ENCODE measurements at places on chromosomes 3 and 15.

GRCh38 chr15:68580883-68581155 lies 2.0 kb downstream of the CORO2B start:
- no peak for DNase-seq

DNA sequence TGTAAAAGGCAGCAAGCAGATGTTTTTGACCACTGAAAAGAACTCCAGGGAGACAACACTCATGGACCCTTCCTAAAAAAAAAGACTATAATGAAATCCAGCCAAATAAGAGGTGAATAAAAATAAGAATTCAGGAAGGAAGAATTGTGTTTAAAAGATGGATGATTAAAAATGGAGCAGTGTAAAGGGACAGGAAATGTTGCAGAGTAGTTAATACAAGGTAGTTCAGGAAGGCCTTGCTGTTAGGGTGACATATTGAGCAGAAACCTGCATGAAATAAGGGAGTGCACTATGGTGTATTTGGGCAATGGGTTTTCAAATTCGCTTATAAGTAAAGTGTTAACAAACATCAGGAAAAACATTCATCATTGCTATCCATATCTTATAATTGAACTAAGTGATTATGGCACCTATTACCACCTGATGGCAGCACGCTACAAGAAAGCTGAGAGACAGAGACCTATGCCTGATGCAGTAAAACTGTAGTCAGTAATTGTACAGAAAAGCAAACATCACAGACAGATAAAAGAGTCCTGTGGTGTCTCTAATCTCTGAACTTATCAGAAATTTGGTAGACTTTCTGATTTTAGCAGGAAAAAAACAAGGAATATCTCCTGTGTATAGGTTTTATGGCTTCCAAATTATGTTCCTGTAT lies 5.8 kb upstream of the DBR1 start:
- no peak for DNase-seq

GRCh38 chr3:188452158-188452772 lies 298.3 kb downstream of the LPP start:
- DNase-seq: no peak

DNA sequence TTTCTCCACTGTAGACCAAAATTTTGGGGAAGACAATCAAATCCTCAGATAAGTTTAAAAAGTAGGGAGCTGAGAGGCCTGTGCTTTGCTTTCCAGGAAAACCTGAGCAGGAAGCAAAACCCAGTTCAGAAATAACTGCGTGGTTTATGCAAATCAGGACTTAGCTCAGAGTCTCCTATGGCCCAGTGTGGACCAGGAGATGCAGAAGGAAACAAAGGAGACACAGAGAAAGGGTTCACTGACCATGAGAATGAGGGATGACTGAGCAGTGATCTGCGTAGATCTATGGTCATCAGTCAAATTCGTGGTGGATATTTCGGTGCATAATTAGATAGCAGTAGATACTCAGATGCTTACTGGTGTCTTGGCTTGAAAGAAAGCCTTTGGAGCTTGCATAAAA lies 196.6 kb downstream of the TPRG1 start:
- DNase-seq: no peak

GRCh38 chr3:11606090-11606784 lies 37.5 kb downstream of the VGLL4 start:
- no peak for DNase-seq

- no peak for DNase-seq
Observed at GRCh38 chr3:125128861-125129501, 73.2 kb upstream of the HEG1 start.

GRCh38 chr15:84778194-84778593 lies 29.8 kb downstream of the ZNF592 start:
- DNase-seq: no peak

DNA sequence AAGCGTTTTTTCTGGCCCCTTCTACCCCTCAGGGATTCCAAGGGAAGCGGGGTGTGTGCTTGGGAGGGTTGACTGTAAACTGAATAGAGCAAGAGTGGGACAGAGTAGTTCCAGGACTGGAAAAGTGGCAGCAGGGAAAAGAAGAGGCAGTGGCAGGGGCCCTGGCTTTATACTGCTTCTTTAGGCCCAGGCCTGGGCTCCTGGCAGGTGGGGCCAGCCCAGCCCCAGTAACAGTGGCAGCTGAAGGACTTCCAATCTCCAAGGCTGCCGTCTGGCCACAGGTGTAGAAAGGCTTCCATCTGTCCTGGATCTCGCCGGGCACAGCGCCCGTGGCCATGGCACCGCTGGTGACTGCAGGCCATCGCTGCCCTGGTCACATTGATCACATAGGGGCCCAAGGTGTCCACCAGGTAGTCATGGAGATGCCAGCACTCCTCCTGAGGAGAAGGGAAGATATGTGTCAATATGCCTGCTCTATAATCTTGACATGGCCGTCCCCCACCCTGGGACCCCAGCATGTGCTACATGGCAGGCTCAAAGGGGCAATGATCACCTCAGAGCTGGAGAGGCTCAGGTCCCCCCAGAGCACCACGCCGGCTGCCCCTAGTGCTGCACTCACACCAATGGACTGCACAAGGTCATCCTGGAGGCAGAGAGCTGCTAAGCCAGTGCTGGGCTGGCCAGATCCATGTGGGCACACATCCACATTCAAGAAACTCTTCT lies 1.0 kb upstream of the IFRD2 start:
- DNase-seq: no peak

DNA sequence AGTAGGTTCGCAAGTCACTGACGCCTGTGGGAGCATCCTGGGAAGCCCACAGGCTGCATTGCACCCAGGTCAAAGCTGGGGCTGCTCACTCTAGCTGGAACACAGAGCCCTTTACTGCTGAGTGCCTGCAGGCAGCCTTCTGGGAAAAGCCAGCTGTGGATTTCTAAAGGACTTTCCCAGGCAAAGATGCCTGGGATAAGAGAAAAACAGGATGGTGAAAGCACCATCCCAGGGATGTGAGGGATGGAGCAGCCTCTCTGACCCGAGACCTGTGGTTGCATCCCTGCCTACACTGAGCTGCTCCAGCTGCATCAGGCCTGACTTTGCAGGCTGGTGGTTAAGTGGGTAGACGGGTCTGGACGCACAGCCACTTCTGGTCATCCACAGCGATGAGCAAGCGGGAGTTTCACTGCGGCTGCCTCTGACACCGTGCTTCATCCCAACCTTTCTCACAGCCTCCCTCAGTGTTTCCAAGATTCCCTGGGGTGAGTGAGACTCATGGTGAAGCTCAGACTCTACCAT lies 52.5 kb upstream of the AMOTL2 start:
- no peak for DNase-seq

- no peak for DNase-seq
Observed at GRCh38 chr15:44535523-44536301, 1.2 kb upstream of the EIF3J start.

DNA sequence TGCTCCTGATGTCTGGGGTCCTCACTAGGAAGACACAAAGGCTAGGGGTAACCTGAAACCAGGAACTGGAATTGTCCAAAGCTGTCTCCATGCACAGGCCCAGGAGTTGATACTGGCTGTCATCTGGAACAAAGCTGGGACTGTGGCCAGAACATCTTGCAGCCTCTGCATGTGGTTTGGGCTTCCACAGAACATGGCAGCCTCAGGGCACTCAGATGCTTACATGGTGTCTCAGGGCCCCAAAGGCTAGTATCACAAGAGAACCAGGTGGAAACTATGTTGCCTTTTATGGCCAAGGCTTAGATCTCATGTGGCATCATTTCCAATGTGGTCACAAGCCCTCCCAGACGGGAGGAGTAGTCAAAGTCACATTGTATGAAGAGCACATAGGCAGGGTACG lies 335.2 kb upstream of the TRIM42 start:
- DNase-seq: no peak

DNA sequence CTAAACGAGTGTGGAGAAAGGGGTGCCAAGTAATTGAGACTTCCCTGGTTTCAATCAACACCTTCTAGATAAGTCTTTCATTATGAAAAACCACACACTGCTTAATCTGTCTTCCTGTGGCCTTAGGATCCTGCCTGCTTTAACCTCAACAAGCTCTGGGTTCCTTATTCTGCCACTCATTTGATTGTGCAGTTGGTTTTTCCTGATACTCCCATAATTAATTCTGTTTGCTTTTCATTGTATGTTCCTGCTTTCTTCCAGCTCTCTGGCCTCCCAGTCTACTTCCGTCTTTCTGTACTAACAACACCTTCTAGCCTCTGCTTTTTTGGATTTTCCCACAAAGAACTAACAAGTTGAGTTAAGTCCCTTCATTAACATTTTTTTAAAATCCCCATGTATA lies 20.2 kb upstream of the GCNT3 start:
- DNase-seq: no peak

GRCh38 chr15:94412979-94413746 lies 181.8 kb downstream of the MCTP2 start:
- no peak for DNase-seq

DNA sequence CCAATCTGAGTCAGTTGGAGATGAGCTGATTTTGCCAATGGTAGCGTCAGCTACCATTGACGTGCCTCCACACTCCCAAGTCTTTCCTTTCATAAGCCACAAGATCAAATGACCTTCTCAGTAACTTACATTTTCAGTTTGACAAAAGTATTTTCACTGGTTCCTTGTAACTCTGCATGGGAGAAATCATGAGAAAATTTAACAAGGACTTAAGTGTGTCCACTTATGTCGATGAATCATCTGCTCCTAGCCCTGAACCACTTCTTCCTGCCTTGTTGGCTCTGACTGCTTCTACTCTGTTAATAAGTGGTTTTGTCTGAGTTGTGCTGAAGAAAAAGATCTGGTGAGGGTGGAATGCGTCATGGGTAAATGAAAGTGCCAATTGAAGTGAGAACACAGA lies 101.2 kb downstream of the NFKBIZ start:
- DNase-seq: no peak

- no peak for DNase-seq
Observed at GRCh38 chr3:105502333-105502732, 135.6 kb downstream of the ALCAM start.

GRCh38 chr15:29863438-29863837 lies 41.2 kb upstream of the TJP1 start:
- no peak for DNase-seq

GRCh38 chr3:17683542-17684207 lies 58.8 kb downstream of the TBC1D5 start:
- no peak for DNase-seq

GRCh38 chr15:33115191-33115861 lies 79.2 kb downstream of the FMN1 start:
- no peak for DNase-seq

DNA sequence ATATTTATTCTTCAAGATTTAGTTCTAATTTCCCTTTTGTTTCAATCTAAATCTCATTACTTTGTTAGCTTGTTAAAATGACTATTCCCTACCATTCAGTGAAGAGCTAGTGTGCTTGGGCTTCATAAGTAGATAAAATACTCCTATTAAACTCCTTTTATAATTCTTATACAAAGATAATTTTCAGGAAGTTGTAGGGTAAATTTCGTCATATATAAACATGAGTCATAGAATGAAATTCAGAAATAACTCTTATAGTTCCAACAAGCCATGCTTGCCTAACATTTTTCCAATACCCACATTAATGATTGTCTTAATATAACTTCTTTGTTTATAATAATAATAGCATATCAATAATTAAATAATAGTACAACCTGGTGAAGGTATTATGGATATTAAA lies 407.3 kb downstream of the NAALADL2 start:
- DNase-seq: no peak

- no peak for DNase-seq
Observed at GRCh38 chr3:100155128-100155527, 40.8 kb upstream of the FILIP1L start.

DNA sequence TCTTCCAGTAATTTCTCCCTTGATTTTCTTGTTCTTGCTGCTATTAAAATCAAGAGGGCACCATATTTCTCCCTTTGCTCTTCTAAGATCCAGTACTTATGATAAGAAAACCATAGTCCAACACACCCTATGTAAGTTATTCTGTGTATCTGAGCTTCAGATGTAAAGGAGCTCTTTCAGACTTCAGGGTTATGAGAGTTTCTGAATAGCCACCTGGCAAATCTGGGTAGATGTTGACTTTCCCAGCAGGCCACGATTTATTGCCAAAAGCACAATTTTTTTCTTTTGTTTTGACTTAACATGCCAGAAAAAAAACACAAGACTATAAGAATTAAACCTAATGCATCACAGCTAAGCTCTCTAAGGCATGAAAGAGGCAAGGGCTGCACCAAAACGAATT lies 1045.0 kb downstream of the FHIT start:
- no peak for DNase-seq

- DNase-seq: no peak
Observed at GRCh38 chr3:65723985-65724384, 314.7 kb downstream of the MAGI1 start.

- no peak for DNase-seq
Observed at GRCh38 chr3:70999730-71000129, 583.8 kb downstream of the FOXP1 start.
